ENCODE measurements at places on chromosomes 7 and 10. TPM values are rescaled to one million over a fixed set of nuclear protein-coding genes. Genes with fewer than 3 reads are reported as not detected.

- no peak for DNase-seq
Observed at GRCh38 chr7:6340241-6340640, 67.8 kb upstream of the CYTH3 start.

TMEM120A gene
- 138 TPM for total RNA-seq

DNA sequence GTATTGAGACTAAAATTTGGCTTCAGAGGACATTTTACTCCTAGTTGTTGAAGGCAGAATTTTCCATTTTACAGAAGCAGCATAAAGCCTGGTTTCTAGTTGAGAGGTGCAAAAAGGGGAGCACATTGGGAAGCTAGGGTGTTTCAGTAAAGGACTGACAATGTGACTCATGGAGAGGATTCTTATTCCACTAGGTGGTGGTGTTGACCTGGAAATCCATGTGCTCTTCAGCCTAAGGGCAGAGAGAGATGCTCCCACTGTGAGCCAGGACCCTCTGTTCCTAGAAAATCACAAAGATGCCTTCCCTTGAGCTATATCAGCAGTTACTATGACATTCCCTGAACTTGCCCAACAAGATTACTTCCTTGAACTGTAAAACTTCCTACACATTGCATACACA, 687.8 kb downstream of the IPMK start:
- no peak for DNase-seq

CTAGE15 gene
- not detected for total RNA-seq

DNA sequence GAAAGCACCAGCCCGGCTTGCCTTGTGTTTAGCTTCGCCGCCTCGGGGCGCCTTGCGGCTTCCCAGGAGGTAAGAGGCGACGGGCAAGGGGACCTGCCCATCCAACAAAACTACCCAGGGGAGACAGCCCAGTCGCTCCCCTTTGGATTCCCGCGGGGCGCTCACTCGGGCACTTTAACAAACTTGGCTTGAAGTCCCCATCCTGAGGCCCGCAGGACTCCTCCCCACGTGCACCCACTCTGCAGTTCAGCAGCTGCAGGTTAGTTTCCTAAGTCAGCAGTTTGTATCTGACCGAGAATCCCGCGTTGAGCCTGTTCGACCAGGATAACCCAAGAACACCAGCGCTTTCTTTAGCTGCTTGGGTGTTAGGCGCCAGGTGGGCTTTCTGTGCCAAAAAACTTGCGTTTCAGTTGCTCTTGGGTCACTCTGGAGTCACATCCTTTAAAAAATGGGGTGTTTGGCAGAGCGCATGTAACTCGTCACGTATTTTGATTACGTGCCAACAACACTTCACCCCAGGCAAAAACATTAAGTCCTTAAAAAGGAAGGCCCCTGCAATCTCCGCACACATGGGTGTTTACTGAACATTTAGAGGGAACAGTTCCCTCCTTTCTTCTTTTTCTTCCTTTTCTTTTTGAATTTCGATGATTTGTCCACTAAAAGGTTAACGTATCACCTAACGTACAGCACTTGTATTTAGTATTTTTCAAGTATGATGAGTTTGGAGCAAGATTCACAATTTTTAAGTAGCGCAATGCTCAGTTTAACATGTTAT, 876 bp downstream of the DNAH11 start:
- DNase-seq: no peak

DNA sequence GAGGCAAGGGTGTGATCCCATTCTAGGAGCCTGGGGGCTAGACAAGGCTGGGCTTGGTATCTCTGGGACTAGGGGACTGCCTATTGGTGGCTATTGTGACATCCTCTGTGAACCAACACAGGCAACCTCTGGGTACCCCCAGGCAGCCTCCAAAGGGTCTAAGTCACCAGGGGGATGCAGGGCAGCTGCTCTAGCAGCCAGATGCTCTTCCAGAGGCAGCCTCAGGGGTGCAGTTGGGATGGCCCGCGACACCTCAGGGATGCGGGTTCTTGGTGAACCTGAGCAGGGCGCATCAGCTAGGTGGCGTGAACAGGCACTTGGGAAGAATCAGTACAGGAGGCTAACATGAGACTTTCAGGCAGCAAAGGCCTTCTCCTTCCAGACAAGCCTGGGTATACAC, 1.6 kb upstream of the TMEM120A start:
- no peak for DNase-seq

CFAP70 gene
- 1.4 TPM for total RNA-seq

DNA sequence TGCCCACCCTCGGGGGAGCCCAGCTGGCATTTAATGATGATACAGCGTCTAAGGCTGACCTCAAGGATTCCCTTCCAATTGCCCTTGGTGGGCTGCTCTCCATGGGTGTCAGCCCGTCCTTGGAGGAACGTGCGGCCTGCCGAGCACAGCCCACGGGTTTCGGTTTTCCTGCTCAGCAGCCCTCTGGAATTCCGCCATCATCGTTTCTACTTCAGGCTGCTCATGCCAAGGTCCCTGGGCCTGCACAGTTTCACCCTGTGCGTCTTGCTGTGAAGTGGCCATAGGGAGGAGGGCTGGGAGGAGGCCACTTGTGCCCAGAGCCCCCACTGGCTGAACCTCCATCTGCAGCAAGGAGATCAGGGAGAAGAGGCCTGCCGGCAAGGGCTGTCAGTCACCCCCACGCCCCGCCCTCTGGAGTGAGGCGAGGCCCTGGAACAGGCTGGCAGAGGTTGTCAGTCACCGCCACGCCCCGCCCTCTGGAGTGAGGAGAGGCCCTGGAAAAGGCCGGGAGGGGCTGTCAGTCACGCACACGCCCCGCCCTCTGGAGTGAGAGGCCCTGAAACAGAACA, 82.8 kb downstream of the CHST15 start:
- DNase-seq: no peak

DNA sequence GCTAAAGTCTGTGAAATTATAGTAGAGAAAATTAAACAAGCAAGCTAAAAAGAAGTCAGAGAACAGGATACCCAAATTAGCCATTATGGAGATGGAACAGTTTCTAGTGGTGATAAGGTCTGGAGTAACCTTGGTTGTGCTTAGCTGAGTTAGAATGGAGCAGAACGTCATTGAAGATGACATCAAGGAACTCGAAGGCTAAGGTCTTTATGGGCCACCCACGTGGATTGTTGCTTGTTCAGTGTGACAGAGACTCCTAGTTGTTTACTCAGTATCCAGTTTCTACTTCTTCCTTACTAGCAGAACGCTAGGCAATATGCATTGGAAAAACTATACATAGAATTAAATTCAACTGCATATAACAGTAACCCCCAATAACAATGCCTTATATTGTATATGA, 39.7 kb downstream of the AHCYL2 start:
- DNase-seq: no peak

DNA sequence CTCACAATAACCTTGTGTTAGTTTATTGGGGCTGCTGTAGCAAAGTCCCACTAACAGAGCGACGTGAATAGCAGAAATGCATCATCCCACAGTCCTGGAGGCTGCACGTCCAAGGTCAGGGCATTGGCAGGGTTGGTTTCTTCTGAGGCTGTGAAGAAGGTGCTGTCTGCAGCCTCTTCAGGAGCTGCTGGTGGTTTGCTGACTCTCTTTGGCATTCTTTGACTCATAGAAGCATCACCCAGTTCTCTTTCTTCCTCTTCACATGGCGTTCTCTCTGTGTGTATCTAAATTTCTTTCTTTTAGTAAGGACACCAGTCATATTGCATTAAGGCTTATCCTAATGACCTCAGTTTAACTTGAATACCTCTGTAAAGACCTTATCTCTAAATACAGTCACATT, 428.4 kb upstream of the KLF6 start:
- DNase-seq: no peak

Data from cardiac septum (tissue), 1 donor.